ENCODE measurements at places on chromosomes 7 and 10.

DNA sequence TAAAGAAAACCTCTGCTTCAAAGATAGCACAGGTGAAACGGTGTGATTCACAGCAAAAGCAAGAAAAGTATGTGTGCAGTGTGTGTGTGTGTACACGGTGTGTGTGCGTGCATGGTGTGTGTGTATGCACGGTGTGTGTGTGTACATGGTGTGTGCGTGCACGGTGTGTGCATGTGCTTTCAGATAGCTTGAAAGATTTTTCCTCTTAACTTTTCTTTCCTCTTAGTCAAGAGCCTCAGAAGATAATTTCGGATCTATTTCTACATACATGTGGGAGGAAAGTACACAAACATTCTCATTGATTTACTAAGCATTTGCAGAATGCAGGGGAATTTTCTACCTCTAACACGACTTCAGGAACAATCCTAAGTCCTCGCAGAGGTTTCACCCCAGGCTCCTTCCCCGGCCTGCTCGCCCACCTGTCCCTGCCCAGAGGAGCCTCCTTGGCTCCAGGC, 2.9 kb downstream of the FGFR2 start:
- no peak for DNase-seq

DNA sequence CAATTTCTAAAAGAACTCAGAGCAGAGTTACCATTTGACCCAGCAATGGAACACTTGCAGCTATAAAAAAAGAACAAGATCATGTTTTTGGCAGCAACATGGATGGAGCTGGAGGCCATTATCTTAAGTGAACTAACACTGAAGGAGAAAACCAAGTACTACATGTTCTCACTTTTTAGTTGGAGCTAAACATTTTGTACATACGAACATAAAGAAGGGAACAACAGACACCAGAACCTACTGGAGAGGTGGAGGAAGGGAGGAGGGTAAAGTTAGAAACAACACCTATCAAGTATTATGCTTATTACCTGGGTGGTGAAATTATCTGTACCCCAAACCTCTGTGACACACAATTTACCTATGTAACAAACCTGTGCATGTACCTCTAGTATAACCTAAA, 329.5 kb downstream of the ATRNL1 start:
- DNase-seq = no peak

DNA sequence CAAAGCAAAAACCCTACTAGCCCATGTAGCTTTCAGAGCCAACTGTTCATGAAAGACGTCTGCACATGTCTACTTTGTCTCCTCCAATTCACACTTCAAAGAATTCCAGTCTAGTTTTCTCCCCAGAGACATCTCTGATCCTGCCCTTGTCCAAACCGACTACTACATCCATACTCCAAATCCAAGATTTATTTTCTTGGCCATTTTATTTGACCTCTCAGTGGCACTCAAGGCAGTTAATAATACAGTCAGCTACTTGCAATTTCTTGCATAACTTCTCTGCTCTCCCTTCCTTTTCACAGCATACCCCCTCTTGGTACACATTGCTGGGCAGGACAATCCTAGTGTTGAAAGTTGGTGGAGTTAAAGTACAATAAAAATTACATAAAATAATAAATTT, 170.9 kb upstream of the INHBA start:
- no peak for DNase-seq

DNA sequence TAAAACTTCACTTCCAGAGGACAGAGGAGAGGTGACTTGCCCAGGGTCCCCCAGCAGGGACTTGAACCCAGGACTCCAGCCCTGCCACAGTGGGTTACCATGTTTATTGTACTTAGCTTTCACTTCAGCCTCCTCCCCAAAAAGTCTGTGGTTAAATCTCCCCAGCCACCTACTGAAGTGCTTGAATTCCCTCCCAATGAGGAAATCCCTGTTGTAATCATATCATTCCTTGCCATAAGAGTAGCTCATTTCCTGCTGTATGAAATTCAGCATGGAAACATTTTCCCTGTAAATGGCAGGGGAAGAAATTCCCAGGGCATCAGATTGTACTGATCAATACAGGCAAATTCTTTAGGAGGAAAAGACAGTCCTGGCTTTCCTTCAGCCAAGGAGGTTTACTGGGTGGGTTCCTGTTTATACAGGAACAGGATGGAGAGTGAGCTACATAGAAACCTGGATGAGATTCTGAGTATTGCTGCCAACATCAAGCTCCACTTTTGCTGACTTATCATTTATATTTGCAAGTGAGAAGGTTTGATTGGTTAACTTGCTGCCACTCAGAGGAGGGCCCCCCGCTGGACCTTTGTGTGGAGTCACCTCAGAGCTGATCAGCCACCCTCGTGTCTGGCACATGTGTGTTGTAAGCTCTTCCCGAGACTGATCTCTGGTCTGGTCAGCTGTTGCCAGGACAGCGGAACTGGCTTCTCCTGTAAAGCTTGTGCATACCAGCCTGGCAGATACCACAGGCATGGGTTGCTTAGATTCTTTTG, 16.4 kb upstream of the PDZD8 start:
- DNase-seq = no peak

- DNase-seq = no peak
These were observed 323.4 kb upstream of the GRM3 start for GRCh38 chr7:86320341-86320740.

All from amygdala (tissue), 56 donors.